ENCODE measurements at places on chromosomes 11 and 22.

DNA sequence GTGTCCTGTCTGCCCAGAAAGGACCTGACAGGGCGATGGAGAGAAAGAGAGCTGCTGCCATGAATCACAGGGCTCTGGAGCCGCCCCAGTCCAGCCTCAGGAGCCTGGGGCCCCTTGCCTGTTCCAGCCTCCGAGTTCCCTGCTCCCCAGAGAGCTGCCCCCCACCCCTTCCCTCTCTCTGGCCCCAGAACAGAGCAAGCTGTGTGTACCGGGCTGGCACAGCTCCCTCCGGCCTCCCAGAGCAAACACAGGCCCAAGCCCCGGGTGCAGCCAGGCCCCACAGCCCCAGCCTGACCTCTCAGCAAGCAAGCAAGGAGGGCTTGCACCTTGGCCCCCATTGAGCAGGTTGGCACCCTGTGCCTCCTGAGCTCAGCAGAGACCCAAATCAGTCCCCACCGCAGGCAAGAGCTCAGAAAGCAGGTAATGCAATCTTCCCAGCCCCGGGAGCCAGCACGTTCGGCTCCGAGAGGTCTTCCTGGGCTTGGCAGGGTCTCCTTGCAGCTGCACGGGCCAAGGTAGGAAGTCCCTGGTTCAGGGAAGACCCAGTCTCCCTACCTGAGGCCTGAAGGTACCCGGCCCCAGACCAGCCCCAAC is 1.4 kb downstream of the PACSIN3 start:
- peak overlapping the region; percentile 72 for H3K4me3 ChIP-seq
- H3K27ac ChIP-seq = peak overlapping the region; percentile 93
- peaks cover 6% of the 10 kb centered on the region for H3K36me3 ChIP-seq

DNA sequence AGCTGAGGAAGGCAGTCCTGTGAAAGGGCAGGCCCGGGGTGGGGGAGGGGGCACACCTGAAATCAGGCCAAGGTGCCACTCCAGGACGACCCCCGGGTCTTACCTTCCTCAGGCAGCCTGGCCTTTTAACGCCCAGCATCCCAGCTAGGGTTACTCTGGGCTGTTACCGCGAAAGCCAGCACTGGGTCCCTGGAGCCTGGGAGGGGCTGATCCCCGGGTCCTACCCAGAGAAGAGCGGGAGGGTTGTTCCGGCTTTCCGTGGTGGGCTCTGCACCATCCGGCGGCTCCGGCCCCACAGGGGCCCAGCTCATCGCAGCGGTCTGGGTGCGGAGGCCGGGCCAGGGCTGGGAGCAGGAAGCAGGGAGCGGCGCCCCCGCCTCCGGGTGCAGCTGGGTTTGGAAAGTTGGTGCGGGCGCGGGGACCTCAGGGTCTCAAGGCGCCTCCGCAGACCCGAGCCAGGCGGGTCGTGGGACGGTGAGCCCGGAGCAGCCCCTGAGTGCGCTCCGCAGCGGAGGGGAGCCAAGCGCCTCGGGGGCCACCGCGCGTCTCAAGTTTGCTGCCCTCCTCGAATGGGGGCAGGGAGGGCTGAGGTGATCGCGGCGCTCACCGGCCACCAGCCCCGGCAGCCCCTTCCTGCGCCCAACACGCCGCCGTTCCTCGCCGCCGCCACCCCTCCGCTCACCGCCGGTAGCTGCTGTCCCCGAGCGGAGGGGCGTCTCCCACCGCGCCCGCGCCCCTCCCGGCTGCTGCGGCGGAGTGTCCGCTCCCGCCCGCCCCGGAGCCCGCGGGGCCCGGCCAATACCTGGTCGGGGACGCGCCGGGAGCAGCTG is 831 bp downstream of the CHST1 start:
- peak overlapping the region; percentile 64 for H3K27ac ChIP-seq
- no peak for DNase-seq
- no peaks in the 10 kb centered on the region for H3K36me3 ChIP-seq
- H3K4me3 ChIP-seq = peak overlapping the region; percentile 62
- no peaks in the 10 kb centered on the region for H3K27me3 ChIP-seq

DNA sequence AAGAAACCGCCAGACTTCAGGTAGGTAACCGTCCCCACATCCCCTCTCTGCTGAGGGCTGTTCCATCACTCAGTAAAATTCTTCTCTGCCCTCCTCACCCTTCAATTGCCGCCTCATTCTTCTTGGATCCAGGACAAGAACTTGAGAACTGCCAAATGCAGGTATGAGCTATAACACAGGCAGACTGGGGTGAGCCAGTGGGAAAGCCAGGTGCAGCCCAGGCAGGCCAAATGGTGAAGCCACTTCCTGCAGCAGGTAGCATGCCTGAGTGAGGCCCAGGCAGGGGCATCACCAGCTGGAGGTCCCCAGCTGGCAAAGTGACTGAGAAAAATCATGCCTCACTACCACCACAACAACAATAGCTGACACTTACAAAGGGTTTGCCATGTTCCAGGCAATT is 22.4 kb upstream of the API5 start:
- H3K27me3 ChIP-seq = no peaks in the 10 kb centered on the region
- no peak overlapping the region for H3K4me3 ChIP-seq
- no peak overlapping the region for H3K27ac ChIP-seq
- DNase-seq = no peak
- H3K4me1 ChIP-seq = no peaks in the 10 kb centered on the region

- no peaks in the 10 kb centered on the region for H3K36me3 ChIP-seq
- H3K27me3 ChIP-seq = no peaks in the 10 kb centered on the region
- peaks cover 11% of the 10 kb centered on the region for H3K4me1 ChIP-seq
- DNase-seq = no peak
- no peak overlapping the region for H3K4me3 ChIP-seq
Measured at GRCh38 chr22:40224702-40225101, 47.0 kb downstream of the TNRC6B start.

GRCh38 chr11:56948991-56949515 is 39.7 kb upstream of the OR5AK2 start:
- DNase-seq = no peak
- H3K27ac ChIP-seq = no peak overlapping the region
- no peak overlapping the region for H3K4me3 ChIP-seq

- no peak for DNase-seq
- H3K36me3 ChIP-seq = no peaks in the 10 kb centered on the region
- no peaks in the 10 kb centered on the region for H3K27me3 ChIP-seq
- no peak overlapping the region for H3K27ac ChIP-seq
- H3K4me1 ChIP-seq = no peaks in the 10 kb centered on the region
Measured at GRCh38 chr11:107268977-107269376, 188.6 kb downstream of the CWF19L2 start.

- no peak for DNase-seq
- H3K4me1 ChIP-seq = peaks cover 6% of the 10 kb centered on the region
- H3K4me3 ChIP-seq = peak overlapping the region; percentile 63
Measured at GRCh38 chr11:68128682-68129327, 7.6 kb upstream of the CHKA start.

GRCh38 chr11:28735511-28735910 is 627.3 kb downstream of the METTL15 start:
- DNase-seq = no peak
- H3K27me3 ChIP-seq = no peaks in the 10 kb centered on the region
- no peaks in the 10 kb centered on the region for H3K4me1 ChIP-seq
- no peak overlapping the region for H3K4me3 ChIP-seq
- no peak overlapping the region for H3K27ac ChIP-seq

DNA sequence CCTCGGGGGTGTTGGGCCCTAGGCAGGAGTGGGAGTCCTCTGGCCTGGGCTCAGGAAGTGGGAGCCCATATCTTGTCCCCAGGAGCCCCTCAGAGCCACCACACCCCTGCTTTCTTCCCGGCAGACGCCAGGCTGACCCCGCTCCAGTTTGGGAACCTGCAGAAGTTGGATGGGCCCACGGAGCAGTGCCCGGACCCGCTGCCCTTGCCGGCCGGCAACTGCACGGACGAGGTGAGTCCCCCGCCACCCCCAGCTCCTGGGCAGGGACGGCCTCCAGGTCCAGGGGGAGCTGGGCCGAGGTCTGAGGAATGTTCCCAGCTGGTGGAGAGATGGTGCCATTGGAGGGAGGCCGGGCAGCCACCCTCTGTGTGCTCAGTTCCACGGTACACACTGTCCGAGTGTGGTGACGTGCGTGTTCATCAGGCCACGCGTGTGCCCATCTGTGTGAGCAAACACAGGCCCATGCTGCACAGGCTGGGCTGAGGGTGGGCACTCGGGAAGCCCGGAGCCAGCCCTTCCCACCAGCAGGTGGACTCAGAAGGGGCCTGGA is 4.8 kb downstream of the MUC5B start:
- no peak overlapping the region for H3K4me3 ChIP-seq
- no peaks in the 10 kb centered on the region for H3K4me1 ChIP-seq
- no peaks in the 10 kb centered on the region for H3K36me3 ChIP-seq
- no peaks in the 10 kb centered on the region for H3K27me3 ChIP-seq

DNA sequence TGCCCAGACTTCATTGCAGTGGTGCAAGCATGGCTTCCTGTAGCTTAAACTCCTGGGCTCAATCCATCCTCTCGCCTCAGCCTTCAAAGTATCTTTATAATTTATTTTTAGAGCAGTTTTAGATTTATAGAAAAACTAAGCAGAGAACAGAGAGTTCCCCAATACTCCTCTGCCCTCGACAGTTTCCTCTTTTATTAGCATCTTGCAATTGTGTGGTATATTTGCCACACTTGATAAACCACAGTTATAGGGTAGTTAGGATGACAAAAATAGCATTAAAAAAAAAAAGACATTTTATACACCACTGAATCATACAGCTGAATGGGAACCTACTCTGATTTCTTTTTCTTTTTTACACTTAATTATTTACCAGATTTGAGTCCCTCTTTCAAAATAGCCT is 31.2 kb downstream of the MS4A2 start:
- no peaks in the 10 kb centered on the region for H3K27me3 ChIP-seq
- no peak for DNase-seq
- H3K27ac ChIP-seq = no peak overlapping the region
- H3K36me3 ChIP-seq = no peaks in the 10 kb centered on the region

DNA sequence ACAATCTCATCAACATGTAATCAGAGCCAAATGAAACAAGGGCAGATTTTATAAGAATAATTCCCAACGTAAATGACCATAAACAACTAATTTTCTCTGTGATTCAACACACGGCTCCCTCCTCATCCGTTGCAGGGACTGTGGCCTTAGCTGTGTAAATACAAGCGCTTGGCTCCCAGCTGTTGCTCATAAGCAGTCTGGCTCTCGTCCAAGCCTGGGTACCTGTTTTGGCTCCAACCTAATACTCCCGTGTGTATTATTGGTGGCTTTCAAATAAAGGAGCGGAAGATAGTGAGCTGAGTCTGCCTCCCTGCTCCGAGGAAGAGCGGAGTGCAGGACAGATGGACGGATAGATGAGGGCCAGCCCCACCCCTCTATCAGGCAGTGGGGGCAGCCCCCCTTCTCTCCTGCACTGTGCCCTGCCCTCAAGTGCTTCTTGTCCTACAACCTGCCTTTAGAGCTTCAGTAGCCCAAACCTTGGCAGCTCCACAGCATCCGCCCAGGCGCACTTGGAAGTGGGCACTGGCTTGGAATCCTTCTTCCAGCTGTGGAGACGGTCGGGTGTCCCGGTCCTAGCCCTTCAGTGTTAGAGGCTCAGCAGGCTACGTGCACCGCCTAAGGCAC is 670.9 kb downstream of the BRD1 start:
- no peak overlapping the region for H3K4me3 ChIP-seq
- H3K27me3 ChIP-seq = no peaks in the 10 kb centered on the region
- H3K4me1 ChIP-seq = no peaks in the 10 kb centered on the region
- DNase-seq = no peak

- H3K27me3 ChIP-seq = no peaks in the 10 kb centered on the region
- no peaks in the 10 kb centered on the region for H3K4me1 ChIP-seq
- peaks cover 32% of the 10 kb centered on the region for H3K36me3 ChIP-seq
- H3K4me3 ChIP-seq = no peak overlapping the region
- DNase-seq = no peak
Measured at GRCh38 chr11:112235750-112236390, 9.6 kb downstream of the PTS start.

DNA sequence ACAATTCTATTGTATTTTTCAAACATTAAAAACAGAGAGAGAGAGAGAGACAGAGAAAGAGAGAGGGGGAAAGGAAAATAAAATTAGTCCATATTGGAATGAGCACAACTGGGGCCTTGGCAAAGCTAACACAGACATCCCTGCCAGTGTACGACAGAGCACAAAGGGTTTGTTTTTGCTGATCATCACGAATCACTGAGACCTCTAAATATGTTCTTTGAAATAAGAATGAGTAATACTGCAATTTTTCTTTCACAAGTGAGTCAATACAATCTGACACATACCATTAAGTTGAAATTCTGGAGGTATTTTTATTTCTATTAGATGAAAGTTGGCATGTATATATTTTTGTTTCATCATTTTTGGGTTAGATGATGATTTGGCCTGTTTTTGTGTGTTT is 27.0 kb upstream of the LRRC4C start:
- DNase-seq = no peak
- no peaks in the 10 kb centered on the region for H3K27me3 ChIP-seq

GRCh38 chr22:39724390-39724789 is 153.8 kb downstream of the CACNA1I start:
- no peaks in the 10 kb centered on the region for H3K27me3 ChIP-seq
- DNase-seq = no peak
- H3K4me1 ChIP-seq = no peaks in the 10 kb centered on the region
- H3K36me3 ChIP-seq = no peaks in the 10 kb centered on the region
- no peak overlapping the region for H3K4me3 ChIP-seq
- no peak overlapping the region for H3K27ac ChIP-seq

DNA sequence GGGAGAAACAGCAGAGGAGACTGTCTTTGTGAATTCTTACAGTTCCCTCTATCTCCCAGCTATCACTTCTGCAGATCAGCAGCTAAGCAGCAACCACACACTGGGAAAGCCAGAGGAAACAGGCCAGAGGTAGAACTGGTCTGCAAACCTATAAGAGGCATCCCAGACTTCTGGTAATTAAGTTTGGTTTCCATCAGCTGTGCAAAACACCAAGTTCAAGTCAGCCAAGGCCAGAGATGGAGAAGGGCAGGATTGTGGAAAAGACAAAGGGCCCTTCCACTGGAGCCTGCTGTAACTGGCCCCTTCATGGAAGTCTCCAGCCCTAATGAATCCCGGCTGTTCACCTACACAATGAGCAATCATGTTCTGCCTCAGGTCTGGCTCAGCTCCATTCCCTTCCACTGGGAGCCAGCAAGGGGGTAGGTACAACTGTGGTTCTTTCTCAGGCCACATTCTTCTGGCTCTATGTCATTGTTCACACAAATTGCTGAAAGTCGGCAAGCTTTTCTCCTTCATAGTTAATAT is 4.6 kb upstream of the PAMR1 start:
- no peak for DNase-seq

GRCh38 chr11:35337136-35337913 is 82.0 kb downstream of the SLC1A2 start:
- H3K36me3 ChIP-seq = no peaks in the 10 kb centered on the region
- H3K4me1 ChIP-seq = no peaks in the 10 kb centered on the region
- no peaks in the 10 kb centered on the region for H3K27me3 ChIP-seq
- peak overlapping the region; percentile 34 for H3K27ac ChIP-seq
- H3K4me3 ChIP-seq = no peak overlapping the region

- DNase-seq = peak; percentile 97
- H3K36me3 ChIP-seq = no peaks in the 10 kb centered on the region
- H3K4me3 ChIP-seq = peak overlapping the region; percentile 16
- H3K27me3 ChIP-seq = no peaks in the 10 kb centered on the region
Measured at GRCh38 chr22:25747245-25747944, 5.4 kb downstream of the MYO18B start.

- no peak for DNase-seq
- no peak overlapping the region for H3K4me3 ChIP-seq
- peaks cover 4% of the 10 kb centered on the region for H3K36me3 ChIP-seq
- no peaks in the 10 kb centered on the region for H3K27me3 ChIP-seq
- H3K27ac ChIP-seq = no peak overlapping the region
Measured at GRCh38 chr11:76369406-76369805, 11.5 kb downstream of the THAP12 start.
